ENCODE measurements at places on chromosomes 4 and X.

GRCh38 chr4:8710946-8711345 is 118.4 kb downstream of the CPZ start:
- DNase-seq: no peak

DNA sequence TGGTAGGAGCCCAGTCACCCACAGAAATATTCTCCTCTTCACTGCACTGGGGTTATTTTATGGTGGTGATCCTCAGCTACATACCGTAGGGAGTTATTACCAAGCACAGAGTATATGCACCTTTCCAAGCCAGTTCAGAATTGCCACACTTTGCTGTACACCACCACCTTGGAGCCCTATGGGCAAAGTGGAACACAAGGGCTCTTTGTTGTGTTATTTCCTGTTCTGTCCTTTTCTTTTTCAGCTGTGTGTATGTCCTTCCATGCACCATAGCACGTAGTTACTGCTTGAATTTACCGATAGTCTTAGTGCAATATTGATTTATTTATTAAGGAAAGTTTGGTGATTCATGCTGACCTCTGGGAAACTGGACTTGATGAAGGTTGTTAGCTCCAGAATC is 8.3 kb downstream of the RNF128 start:
- no peak for DNase-seq

DNA sequence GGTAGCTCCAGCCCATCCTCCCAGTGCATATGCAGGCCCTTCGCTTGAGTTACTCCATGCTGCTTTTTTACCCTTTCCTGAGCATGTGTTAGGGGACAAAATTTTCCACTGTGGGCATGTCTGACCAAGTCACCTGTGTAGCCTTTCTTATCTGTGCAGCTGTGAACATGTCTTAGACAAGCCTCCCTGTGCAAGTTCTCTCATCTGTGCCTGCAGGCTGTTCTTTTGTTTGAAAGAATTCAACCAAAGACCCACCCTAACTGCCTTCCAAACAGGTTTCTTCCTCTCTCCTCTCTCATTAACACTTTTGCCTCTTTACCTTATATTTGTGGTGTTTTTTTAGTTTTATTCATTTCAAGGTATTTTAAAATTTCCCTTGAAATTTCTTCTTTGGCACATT is 53.2 kb upstream of the SPIN4 start:
- no peak for DNase-seq

DNA sequence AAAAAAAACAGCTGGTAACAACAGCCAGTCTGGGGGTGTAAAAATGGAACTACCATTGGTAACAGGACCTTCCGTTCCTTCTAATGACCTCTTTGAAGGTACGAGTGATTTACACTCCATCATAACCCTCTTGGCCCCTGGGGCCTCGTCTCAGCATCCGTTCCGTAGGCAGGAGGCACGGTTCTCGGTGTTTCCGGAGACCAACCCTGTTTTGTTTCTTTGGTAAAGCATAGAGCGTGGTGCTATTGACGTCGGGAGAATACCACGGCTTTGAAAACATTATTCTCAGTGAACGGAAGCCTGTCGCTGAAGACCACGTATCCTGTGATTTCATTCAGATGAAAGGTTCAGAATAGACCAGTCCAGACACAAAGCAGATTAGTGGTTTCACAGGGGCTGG is 198.9 kb downstream of the ASMT start:
- DNase-seq: peak; percentile 69

DNA sequence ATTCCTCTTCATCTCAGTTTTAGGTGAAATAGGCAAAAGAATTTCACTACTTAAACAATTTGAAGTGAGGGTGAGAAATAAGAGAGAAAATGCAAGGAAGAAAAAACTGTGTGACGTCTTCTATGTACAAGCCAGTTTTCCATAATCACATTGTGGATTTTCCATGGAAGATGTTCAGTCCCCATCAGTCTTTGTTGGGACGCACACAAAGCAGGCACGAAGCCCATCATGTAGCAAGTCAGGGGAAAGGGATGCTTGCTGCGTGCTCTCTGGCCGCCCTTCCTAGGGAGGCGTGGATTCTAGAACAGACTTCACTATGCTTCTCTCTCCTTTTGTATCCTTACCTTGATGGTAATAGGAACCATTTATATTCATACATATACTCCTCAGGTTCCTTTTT is 54.7 kb downstream of the RBPJ start:
- DNase-seq: no peak

GRCh38 chrX:110004731-110005369 is 1.9 kb downstream of the TMEM164 start:
- no peak for DNase-seq

- no peak for DNase-seq
Measured at GRCh38 chr4:127162741-127163140, 470.0 kb upstream of the INTU start.

DNA sequence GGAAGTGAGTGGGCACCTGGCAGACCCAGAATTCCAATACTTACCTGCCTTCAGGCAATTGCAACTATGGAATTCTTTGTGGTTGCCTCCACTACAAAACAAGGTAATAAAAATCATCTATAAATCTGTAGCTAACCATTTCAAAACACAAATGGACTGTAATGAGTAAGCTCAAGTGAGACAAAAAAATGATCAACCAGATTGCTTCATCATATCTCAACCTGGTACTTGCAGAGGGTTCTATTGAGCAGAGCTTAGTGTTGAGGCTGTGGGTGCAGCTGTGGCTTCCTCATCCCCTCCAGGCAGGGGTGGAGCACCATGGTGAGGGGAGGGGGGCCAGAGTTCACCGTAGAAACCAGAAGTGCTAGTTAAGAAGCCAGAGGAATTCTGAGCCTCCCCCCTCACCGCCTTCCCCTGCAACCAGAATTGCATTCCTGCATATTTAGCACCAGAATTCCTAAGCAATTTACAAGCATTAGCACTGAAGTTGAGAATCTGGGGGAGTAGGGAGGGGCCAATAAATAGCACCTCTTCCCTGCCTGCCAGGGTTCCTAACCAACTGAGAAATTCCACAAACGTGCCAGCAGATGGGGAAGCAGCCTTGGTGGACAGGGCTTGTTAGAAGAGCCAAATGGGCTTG is 11.5 kb downstream of the CTAG1A start:
- DNase-seq: peak; percentile 14

GRCh38 chr4:124537971-124538370 is 174.6 kb downstream of the ANKRD50 start:
- DNase-seq: no peak

GRCh38 chr4:67549123-67549522 is 3.8 kb upstream of the CENPC start:
- peak; percentile 15 for DNase-seq

- no peak for DNase-seq
Measured at GRCh38 chrX:16814597-16814996, 28.3 kb downstream of the TXLNG start.
